Activated CD4-positive, alpha-beta T cell treated with anti-CD3 and anti-CD28 coated beads, Interleukin-2, amount 50 U/mL, for 16 hours (primary cell): ENCODE measurements at places on chromosomes 2 and 18.

DNA sequence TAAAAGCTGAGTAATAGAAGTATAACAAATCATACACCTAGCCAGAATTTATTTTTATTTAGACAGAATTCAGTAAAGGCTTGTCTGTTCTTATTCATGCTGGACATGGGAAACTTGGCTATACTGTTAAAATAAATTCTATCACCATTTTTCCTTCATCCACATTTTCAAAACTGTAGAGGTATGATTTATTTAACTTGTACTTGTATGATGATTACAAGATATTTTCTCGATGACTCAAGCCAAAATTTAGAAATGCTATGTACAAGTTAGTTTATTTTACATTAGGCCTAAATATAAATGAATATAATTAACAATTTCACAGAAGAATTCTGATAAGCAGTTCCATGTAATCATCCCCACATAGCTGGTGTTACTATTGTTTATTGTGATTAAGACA, 194.8 kb upstream of the DOK6 start:
- no peak for DNase-seq

DNA sequence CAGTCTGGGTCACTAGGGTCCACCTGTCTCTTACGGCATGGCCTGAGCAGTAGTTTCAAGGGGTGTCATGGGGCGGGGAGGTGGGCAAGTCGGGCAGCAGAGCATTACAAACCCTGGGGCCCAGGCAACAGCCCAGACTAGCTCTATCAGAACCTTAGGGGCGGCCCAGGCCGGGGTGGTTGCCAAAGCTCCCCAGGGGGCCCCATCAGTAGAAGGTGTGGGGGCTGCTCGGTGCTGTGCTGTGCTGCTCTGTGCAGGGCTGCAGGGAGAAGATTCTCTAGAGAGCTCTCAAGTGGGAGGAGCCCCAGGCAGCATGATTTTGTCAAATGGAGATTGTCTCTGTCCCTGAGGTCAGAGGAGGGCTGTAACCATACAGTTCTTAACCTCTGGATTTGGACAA, 36.4 kb upstream of the SLC14A1 start:
- no peak for DNase-seq

- no peak for DNase-seq
Measured at GRCh38 chr18:60147323-60147722, 225.3 kb downstream of the MC4R start.

DNA sequence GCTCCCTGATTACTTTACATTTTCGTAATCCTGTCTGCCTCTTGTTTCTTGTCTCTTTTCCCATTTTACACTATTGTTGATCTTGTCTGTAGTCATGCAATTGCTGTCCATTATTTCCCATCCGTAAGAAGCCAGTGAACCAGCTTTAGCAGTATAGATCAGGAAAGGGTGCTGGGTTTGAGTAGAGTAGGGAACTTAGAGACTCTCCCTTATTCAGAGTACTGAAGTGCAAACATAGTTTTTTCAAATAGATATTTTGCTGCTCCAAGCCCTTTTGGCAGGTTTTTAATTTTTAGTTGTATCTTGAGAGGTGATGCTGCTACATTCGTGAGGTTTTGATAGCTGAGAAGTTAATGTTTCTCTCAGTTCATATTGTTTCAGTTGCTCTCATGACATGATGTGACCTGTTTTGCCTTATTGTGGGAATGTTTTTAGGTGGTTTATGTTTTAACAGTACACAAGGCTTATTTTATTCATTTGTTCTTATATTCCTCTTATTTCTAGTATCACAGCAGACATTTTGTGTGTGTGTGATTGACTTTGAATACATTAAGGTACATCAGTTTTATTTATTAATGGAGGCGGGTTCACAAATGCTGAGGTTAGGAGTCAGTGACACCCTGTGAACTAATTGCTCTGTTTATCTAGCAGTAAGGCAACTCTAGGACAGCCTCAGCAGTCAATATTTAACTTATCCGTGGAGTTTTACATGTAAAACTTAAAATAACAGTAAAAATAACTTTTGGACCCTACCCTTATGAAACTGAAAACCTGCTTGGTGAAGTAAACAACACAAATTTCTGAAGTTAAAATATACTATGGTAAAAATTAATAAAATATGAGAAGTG, 118.4 kb downstream of the ZNF407 start:
- DNase-seq, result no peak

GRCh38 chr2:100018341-100019193, 123.8 kb downstream of the AFF3 start:
- DNase-seq, result no peak
